RWPE1 (cell line): ENCODE measurements at places on chromosomes 5 and 9.
A peak's percentile ranks its signal among the peaks of the same experiment; 100 is the strongest.

- DNase-seq = peak; percentile 57
Observed at GRCh38 chr9:116144038-116144437, 9.6 kb upstream of the PAPPA start.

GRCh38 chr5:150989695-150990094 is 30.7 kb upstream of the GPX3 start:
- no peak for DNase-seq

DNA sequence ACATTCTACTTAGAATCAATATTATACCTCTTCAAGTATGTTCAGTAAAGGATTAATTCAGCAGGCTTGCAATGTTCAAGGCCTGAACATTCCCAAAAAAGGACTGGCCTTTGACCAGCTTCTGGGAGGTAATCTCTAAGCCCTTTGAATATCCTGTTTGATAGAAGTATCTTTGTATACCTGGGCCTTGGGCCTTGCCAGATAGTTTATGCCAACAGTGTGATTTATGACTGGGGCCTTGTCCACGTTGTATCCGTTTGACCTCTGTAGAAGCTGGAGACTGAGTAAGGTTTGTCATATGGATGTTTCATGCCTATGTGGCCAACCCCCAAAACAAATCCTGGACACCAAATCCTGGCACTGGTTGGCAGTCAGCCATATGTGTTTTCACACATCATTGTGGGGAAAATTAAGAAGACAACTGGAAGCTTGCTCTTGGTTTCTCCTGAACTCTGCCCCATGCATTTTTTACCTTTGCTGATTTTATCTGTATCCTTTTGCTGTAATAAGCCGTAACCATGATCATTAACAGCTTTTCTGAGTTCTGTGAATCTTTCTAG is 92.1 kb downstream of the RMI1 start:
- DNase-seq = no peak

GRCh38 chr5:172436879-172437369 is 17.4 kb downstream of the SH3PXD2B start:
- DNase-seq = no peak

GRCh38 chr5:10116594-10116993 is 133.1 kb downstream of the ATPSCKMT start:
- DNase-seq = no peak

GRCh38 chr9:90916147-90916734 is 114.6 kb downstream of the SYK start:
- DNase-seq = no peak

- DNase-seq = no peak
Observed at GRCh38 chr5:163384669-163385068, 52.7 kb upstream of the CCNG1 start.

DNA sequence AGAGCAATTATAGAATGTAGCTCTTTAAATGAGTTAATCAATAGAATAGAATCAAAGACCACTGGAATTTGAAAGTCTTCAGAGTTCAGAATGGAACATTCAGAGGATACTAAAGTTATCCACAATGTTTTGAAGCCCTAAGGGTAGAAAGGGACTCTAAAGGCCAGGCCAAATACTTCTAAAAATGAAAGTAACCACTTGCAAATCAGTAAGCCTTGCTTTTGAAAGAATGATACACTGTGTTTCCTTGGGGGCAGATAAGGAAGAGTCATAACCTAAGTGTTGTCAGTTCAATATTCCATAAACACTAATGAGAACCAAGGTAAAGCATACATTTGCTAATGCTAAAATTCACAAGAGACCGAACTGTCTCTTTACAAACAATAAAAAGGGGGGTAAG is 813.5 kb downstream of the PTPRD start:
- DNase-seq = no peak

DNA sequence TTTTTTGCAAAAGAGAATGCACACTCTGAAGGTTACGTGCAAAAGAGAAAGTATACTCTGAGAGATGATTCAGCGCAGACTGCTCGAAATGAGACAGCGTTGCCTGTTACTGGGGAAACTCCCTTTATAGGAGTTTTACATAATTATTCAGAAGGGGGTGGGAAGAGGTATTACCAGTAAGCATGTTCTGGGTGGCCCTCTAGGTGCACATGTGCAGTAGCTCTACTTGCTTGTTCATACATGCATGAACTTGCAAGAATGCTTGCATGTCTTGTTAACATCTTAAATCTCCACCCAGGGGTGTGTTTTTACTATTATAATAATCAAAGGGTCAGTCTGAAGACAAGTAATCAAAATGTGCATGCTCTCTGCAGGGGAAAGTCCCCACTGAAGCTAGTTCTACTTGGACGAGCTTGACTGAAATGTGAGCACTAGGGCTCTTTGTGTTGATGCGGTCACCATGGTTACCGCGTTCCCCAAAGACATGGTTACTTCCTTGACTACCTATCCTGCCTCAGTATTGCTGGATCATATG is 75.5 kb downstream of the SGCD start:
- DNase-seq = peak; percentile 46

- no peak for DNase-seq
Observed at GRCh38 chr9:121915304-121915625, 177.8 kb downstream of the TTLL11 start.

DNA sequence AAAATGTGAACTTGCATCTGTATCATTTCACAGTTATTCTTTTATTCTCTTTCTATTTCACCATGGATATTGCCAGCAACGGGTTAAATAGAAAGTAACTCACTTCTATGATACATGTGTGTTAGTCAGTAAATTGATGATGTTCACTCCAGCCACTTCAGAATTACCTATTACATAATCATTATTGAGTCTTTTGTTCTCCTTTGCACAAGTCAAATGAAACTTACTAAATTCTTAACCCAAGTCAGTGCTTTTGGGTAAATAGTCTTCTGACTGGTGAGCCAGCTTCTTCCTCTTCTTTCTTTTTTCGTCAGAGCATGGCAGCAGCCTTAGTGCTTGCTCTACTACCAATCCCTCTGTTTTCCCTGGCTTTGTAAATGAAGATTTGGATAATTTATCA is 344.3 kb downstream of the RAB3C start:
- no peak for DNase-seq

- DNase-seq = no peak
Observed at GRCh38 chr5:125685771-125686170, 737.4 kb upstream of the GRAMD2B start.

- no peak for DNase-seq
Observed at GRCh38 chr5:54230936-54231685, 79.3 kb downstream of the ARL15 start.

GRCh38 chr5:94240596-94240992 is 377.8 kb downstream of the KIAA0825 start:
- DNase-seq = no peak

- no peak for DNase-seq
Observed at GRCh38 chr9:36911601-36912412, 122.3 kb downstream of the PAX5 start.

GRCh38 chr5:156237361-156237760 is 89.6 kb upstream of the SGCD start:
- no peak for DNase-seq

- no peak for DNase-seq
Observed at GRCh38 chr5:102532123-102532522, 33.3 kb upstream of the SLCO6A1 start.

DNA sequence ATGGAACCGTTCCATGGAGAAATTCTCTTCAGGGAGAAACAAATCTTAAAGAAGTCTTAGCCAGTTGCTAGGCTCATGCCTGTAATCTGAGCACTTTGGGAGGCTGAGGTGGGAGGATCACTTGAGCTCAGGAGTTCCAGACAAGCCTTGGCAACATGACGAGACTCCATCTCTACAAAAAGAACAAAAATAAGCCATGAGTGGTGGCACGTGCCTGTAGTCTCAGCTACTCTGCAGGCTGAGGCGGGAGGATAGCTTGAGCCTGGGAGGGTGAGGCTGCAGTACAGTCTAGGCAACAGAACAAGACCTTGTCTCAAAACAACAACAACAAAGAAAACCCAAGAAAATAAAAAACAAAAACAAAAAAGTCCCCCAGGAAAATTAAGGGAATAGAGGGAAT is 8.2 kb downstream of the HSPB3 start:
- no peak for DNase-seq

DNA sequence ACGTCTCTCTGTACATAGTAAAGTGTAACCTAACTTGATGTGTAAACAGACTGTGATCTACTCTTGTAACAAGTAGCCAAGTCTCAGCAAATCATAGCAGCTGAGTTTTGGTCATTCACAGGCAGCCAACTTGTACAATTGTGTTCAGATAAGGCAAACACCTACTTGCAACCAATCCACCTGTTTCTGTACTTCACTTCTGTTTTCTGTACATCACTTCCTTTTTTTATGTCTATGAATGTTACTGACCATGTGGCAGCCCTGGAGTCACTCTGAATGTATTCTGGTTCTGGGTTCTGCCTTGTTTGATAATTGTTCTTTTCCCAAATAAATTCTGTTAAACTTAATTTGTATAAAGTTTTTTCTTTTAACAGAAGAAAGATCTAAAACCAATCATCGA is 26.0 kb downstream of the RLN2 start:
- DNase-seq = no peak

DNA sequence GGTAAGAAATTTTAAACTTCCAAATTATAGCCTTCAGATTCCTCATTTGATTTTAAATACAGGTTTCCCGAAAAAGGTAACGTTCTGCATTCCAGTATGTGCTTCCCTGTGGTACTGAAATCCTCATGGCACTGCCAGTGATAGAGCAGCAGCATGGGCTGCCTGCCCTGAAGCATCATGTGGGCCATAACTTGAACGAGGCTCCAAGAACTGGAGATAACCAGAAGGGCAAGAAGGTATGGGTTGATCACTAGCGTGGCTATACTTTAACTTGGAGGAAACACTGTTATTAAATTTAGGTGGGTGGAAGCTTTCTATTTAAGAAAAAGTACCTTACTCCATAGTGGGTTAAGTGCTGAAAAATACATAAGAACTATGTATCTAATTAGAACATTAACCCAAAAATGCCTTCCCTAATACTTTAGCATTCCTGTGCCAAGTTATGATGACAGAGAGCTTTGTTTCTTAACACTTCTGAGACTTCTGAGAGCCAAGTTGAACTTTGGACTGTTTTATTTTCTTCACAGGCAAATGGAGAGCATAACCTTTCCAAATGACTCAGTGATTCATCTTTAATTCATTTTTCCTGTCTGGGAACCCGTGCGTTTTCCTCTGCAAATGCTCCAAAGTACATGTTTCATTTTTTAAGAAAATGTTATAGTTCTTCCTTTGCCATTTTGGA is 191.5 kb upstream of the GNA14 start:
- no peak for DNase-seq

- peak; percentile 95 for DNase-seq
Observed at GRCh38 chr5:150298701-150299451, 3.8 kb downstream of the ARSI start.

DNA sequence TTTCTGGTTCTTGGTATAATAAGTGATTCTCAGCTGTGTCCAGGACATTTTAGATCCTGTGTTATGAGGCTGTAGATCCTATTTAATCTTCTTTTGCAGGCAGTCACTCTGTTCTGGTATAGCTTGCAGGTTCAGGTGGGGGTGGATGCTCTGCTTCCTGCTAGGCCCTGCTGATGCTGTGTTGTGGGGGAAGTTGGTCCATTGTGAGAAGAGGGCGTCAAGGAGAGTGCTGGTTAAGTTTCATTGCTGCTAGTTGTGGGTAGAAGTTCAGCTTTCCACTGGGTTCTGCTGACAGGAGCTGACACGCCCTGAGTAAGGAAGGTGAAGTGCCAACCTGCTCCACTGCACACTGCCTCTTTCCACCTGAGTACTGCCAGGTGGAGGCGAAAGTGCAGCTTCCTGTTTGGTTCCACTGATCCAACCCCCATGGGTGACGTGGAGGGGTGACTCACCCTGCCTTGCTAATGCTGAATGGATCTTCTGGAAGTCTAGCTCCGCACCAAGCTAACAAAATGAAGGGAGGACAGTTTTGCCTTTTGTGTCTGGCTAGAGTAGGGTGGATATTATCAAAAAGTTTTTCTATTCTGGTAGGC is 16.3 kb downstream of the NMRK1 start:
- peak; percentile 85 for DNase-seq

DNA sequence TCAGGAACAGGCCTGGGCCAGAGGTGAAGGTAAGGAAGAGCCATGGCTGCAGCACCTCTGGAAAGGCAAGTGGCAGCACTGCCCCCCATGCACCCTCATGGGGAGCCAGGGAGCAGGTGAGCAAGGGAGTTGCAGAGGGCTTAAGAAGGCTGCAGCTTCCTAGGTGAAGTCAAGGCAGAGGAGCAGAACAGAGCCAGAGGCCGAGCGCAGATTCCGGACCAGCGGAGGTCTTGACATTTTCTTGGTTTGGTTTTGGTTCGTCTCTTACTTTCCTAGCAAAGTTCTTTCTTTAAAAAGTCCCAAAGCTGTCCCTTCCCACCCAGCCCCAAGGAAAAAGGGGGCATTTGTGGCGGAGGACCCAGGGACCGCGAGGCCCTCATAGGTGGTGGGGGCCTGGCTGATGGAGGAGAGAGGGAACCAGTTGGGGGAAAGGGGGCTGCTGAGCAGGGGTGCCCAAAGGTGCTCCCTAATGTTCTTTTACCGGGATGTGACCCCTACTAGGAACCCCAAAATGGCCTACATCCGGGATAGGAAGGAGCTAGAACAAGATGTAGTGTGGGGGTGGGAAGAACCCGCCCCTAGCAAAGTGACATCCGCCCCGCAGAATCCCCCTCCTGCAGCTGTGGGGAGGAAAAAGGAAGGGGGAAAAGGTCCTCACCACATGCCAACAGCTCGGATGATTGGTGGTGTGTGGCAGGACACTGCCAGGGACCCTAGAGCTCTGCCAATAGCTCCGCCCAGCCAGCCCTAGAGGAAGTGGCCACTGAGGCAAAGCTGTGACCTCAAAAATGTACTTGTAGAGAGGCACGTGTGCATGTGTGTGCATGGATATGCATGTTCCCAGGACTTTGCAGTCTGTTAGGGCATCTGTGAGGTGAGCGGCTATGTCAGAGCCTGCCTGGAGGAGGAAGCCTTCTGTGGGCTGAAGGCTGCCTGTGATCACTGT is 914 bp upstream of the CD72 start:
- DNase-seq = no peak

DNA sequence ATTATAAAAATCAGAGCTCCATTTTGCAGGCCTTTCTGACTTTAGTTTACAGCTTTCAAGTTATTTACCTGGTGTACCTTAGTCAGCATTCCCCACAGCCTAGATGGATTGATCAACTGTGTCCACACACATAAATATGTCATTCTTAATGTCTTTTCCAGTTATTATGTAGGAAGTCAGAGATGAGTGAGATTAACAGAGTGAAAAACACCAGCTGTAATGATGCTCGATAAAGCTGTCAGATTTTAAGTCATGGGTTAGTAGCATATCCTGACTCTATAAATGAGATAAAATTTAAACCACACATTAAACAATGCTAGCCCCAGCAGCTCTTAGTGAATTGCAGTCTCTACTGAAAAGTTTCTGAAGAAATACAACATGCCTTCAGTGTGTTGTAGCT is 48.9 kb downstream of the NUDT12 start:
- DNase-seq = no peak

- no peak for DNase-seq
Observed at GRCh38 chr9:120324996-120325642, 254.8 kb downstream of the CDK5RAP2 start.

DNA sequence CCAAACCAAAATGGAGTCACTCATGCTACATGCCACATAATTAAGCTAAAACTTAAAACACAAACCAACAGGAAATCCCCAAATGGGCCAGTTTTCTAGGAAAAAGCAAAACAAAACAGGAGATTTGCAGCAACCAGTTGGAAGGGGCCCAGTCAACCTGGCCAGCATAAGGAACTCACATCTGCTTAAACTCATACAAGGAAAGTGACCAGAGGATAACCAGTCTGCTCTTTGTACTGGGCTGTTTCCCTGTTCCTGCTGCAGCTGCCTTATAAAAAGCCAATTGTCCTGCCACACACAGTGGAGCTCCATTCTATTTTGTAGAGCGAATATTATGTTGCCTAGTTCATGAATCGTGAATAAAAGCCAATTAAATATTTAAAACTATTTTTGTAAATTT is 29.5 kb upstream of the PTPDC1 start:
- DNase-seq = no peak
